ENCODE measurements at places on chromosomes 11 and 22.

- no peak for DNase-seq
Measured at GRCh38 chr22:50691521-50691920, 18.9 kb downstream of the SHANK3 start.

GRCh38 chr22:19593991-19594569 is 69.9 kb upstream of the CLDN5 start:
- no peak for DNase-seq

DNA sequence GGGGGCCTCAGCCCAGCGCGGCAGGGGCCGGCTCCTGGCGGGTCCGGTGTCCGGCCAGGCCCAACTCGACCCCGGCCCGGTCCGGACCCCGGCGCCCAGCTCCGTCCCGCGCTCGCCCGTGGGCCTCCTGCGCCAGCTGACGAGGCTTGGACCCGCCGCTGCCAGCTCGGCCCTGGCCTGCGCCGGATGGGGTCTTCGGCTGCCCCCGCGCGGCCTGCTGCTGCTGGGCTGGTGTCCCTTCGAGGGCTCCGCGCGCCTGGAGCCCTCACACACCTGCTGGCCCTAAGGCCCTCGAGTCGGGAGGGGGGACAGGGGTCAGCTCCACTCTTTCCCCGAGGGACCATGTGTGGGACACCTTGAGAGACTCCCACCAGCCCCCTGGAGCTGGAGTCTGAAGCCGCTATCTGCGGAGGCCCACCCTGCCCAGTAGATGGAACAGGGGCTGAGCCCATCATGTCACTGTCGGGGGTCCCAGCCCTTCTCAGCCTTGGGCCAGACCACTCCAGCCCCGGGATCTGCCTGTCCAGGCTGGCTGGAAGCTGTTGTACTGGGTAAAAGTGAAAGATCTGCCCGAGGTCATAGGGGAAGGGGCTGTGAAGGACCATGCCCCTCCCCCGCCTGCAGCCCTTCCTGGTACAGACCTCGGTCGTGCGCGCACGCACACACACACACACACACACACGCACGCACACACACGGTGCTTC is 768 bp upstream of the CDKN1C start:
- DNase-seq: no peak

DNA sequence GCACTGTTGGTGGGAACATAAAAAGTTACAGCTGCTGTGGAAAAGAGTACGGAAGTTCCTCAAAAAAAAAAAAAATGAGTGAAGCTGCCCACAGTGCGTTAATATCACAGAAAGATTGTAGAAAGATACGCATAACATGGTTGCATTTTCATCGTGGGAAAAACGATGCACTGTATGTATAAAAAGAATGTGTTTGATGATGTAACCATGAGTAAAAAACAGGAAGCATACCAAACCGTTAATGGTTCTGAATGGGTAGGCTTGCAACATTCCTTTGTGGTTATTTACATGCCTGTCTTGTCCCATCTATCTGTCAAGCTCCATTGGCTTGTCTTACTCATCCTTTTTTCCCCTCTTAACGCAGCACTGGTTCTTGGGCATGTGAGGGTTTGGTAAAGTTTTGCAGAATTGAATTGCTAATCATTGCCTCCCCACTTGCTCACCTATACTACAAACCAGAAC is 33.8 kb upstream of the DKK3 start:
- no peak for DNase-seq

DNA sequence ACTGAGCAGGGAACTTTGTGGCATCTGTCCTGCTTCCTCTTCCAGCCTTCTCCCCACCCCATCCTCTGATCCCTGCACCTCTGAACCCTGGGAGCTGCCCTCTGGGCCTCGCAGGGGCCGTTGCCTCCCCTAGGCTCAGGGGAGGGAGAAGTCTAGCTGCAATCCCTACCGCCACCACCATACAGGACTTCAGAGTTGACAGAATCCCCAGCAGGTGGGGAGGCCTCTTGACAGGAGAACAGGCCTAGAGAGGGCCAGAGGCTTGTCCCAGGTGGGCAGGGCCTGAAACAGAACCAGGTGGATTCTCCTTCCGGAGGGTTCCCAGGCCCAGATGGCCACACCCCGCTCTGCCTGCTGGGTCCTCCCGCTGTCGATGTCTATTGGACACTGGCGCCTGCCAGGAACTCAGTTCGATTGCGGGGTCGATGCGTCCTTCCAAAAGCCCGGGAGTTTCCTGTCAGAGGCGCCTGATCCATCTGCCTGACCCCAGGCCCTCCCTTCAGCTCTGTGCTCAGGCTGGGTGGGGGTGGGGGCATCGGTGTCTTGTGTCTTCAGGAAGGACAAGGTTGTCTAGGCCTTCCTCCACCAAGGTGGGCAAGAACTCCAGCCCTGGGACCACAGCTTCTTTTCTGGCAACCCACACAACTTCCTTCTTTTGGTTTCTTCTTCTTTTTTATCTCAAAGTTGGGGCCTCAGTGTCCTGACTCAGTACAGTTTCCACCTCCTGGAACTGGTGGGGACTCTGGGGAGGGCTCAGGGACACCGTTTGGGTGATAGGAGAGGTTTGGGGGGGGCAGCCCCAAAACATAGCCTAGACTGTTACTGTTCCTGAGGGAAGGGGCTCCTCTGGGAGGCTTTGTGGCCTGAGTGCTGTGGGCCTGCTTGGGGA is 6.4 kb downstream of the STARD10 start:
- DNase-seq: no peak

GRCh38 chr22:37843741-37844089 is 419 bp downstream of the ANKRD54 start:
- DNase-seq: peak; percentile 24

- DNase-seq: no peak
Measured at GRCh38 chr11:95764267-95764898, 25.2 kb downstream of the FAM76B start.

DNA sequence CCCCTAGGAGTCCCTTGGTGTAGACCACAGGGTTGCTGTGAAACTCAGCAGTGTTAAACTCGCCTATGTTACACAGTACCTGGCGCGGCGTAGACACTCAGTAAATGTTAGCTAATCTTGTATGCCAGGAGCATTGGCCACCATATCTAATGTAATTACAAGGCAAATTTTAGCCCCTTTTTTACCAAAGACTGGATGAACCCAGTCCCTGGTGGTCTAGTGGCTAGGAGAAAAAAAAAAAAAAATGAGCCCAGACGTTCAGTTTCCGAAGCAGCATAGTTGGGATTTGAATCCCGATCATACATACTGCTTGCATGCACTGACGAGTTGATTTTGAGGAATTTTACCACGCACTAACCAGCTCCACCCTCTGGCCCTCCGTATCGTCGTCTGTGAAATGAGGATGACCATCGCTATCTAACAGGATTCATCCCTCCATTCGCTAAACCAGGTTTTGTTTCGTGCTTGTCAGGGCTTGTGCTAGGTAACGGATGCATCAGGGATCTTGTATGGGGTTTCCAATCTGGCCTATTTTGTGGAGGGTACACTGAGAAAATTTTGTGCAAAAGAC is 688 bp downstream of the PTS start:
- DNase-seq: no peak

GRCh38 chr11:120834686-120835210 is 189.2 kb upstream of the TBCEL start:
- no peak for DNase-seq

GRCh38 chr11:90818196-90818745 is 595.4 kb upstream of the CHORDC1 start:
- DNase-seq: no peak

DNA sequence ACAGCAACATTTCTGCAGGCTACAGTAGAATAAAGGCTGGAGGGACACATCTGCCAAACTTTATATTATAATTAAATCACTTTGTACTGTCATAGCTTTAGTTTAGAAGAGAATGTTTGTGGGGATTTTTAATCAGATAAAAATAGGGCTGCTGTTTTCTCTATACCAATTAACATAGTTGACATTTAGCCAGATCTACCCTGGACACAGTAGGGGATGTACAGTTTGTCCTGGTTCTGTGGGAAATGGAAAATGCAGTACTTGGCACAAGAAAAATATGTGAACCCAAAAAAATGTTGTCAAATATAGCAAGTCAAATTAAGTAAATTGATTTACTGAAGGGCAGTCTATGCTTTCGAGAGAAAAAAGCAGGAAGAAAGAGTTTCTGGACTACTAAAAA is 20.8 kb upstream of the PICALM start:
- DNase-seq: no peak

GRCh38 chr11:95702526-95702925 is 87.1 kb downstream of the FAM76B start:
- no peak for DNase-seq

GRCh38 chr22:36732609-36733008 is 29.1 kb upstream of the CACNG2 start:
- no peak for DNase-seq

- no peak for DNase-seq
Measured at GRCh38 chr11:10916665-10917064, 58.8 kb upstream of the ZBED5 start.

GRCh38 chr11:8610532-8611116 is 16.6 kb upstream of the STK33 start:
- no peak for DNase-seq

- DNase-seq: no peak
Measured at GRCh38 chr11:117176186-117176585, 2.4 kb upstream of the SIDT2 start.

DNA sequence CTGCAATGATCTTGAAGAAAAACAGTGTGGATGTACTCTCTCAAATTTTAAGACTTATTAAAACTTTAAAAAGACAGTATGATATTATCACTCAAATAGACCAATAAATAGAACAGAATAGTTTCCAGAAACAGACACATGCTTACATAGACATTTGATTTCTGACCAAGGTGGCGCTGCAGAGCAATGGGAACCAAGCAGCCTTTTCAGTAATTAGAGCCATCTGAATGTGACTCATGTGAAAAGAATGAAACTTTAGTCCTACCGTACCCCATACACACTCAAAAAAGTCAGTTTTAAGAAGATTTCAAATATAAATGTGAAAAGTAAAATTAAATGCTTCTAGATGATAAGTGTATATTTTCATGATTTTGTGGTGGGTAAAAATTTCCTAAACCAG is 74.2 kb upstream of the MS4A8 start:
- DNase-seq: no peak

DNA sequence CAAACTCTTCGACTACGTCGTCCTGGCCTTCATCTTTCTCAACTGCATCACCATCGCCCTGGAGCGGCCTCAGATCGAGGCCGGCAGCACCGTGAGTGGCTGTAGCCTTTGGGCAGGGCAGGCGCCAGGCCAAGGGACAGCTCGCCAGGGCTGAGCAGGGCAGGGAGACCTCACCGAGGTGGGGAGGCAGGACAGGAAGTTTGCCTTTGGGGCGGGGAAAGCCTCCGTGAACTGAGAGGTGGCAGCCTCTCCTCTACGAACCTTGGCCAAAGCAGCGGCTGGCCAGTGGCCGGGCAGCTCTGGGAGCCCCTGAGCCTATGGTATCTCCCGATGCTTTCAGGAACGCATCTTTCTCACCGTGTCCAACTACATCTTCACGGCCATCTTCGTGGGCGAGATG is 93.2 kb downstream of the CACNA1I start:
- DNase-seq: no peak

GRCh38 chr22:40235308-40235707 is 57.6 kb downstream of the TNRC6B start:
- no peak for DNase-seq

- DNase-seq: no peak
Measured at GRCh38 chr22:42915980-42916765, 59.1 kb upstream of the ARFGAP3 start.

DNA sequence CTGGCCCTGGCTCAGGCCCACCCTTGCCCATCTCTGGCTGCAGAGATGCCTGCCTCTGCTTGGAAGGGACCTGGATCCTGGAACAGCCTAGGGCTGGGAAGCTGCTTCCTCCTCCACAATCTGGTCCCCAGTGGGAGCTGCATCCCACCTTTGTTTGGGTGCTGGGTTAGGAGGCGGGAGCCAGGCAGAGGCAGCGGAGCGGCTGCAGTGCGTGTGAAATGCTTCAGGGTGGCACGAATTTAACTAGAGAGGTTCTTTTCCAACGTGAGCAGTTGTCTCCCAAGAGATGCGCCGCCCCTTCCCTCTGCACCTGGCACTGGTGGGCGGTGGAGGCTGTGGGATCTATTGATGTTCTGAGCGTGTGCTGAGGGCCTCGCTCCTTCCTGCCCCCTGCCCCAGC is 31.6 kb downstream of the BRSK2 start:
- no peak for DNase-seq

GRCh38 chr22:48449466-48450187 is 1378.0 kb downstream of the BRD1 start:
- DNase-seq: no peak

DNA sequence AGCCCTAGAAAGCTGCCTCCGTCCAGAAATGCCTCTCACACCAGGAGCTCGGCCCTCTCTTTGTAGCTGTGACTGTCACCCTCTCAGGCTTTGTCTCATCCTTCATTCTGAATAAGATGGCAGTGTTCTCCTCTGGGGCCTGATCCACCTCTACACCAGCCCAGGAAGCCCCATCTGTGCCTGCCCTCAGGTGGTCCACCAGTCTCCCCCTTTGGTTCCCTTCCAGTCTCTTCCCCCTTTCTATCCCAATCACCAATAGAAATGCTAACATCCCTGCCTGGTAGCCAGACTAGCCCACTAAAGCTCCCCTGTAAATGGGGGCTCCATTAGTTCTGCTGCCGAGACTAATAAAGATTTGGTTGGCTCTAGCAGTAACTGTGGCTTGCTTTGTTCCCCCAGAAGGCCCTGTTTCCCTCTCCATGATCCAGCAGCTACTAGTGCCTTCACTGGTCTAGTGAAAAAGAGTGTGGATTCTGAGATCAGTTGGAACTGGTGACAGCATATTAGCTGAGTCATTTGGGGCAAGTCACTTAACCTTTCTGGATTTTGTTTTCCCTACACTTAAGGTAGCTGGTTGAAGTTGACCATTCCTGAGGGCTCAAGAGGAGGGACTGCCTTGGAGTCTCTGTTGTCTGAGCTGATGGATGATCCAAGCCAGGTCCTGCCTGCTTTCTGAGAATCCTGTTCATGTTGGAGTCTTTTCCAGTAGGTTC is 16.2 kb downstream of the PLEKHB1 start:
- no peak for DNase-seq

DNA sequence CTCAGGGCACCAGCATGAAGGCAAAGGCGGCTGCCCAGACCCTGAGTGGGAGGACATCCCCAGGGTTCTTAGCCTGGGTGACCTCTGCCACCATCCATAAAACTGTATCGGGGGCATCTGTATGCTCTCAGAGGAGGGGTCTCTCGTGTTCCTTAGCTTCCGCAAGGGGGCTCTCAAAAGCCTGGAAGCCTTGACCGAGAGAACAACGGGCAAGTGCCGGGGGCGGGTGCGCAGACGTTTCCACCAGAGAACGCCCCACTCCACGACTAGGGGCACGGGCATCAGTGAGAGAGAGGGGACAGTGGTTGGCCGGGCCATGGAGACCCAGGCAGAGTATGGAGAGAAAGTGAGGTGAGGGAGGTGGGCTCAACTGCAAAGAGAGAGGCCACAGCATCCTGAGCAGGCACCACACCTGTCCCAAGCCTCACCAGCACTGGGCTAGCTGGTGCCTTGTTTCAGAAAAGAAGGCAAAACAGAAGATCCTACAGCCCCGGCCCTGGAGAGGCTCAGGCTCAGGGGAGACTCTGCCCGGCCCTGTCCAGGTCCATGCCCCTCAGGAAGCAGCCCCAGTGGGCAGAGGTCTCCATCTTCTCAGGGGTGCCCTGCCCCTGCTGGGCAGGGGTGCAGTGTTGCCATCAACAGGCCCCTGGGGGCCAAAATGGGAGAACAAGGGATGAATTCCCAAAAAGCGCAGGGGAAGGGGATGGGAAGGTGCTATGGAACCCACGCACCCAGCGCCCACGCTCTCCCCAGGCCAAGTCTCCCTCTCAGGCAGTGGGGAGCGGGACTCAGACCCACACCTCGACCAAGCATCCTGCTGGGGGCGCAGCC is 5.9 kb downstream of the TSPAN32 start:
- DNase-seq: no peak

GRCh38 chr22:22750335-22751042 is 106.1 kb downstream of the GGTLC2 start:
- DNase-seq: no peak

- DNase-seq: no peak
Measured at GRCh38 chr11:102197670-102198139, 87.5 kb downstream of the YAP1 start.

Data from activated T-cell treated with anti-CD3 and anti-CD28 coated beads for 24 hours (primary cell).